ENCODE measurements at places on chromosomes 2 and 18.

- no peak for DNase-seq
These were observed 240.9 kb upstream of the ZNF521 start for GRCh38 chr18:25592804-25593360.

GRCh38 chr2:58006256-58006951 is 40.2 kb upstream of the VRK2 start:
- DNase-seq, result no peak

DNA sequence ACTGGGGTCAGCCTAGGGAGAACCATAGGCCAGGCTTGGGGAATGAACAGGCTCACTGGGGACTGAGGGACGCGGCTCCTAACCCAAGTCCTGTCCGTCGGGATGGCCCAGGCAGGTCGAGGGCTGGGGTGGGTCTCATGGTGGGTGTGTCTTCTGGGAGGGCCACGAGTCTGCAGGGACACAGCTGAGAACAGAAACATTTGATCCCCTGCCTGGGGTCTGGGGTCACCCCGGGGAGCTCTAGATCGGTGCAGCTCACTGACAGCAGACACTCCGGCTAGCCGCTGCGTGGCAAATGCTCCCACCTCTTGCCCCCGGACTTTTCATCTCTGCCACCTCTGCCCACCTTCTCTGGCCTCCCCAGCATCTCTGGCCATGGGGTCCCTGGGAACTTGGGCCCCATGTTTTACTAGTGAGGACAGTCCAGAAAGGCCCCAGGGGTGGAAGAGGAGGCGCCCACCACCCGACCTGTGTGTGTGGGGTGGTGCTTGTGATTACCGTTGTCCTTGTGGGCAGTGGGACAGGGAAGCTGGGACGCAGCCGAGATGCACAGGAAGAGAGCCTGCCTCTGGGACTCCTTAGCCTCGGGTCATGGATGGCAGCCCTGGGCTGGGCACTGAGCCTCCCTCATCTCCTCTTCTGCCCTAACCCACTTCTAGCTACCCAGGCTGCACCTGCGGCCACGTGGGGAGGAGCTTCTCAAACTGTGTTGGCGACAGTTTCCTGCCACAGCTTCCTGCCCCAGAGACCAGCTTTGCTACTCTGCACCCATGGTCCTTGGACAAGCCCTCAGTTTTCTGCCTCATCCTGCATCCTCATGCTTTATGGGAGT is 4.9 kb downstream of the ZAP70 start:
- no peak for DNase-seq

- DNase-seq, result no peak
These were observed 330.1 kb downstream of the CYRIA start for GRCh38 chr2:16335604-16335930.

DNA sequence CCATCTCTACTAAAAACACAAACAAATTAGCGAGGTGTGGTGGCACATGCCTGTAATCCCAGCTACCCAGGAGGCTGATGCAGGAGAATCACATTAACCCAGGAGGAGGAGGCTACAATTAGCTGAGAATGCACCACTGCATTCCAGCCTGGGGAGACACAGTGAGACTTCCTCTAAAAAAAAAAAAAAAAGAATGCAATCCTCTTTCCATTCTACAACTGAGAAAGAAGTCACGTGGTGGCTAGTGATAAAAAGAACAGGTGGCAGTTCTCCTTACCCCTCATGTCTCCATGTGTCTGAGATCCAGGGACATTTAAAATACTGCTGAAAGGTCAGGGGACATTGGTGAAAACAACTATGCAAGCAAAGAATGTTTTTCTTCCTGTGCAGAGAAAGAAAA is 24.4 kb upstream of the GPR39 start:
- DNase-seq, result no peak

GRCh38 chr2:238102865-238103264 is 2.7 kb downstream of the ESPNL start:
- no peak for DNase-seq

DNA sequence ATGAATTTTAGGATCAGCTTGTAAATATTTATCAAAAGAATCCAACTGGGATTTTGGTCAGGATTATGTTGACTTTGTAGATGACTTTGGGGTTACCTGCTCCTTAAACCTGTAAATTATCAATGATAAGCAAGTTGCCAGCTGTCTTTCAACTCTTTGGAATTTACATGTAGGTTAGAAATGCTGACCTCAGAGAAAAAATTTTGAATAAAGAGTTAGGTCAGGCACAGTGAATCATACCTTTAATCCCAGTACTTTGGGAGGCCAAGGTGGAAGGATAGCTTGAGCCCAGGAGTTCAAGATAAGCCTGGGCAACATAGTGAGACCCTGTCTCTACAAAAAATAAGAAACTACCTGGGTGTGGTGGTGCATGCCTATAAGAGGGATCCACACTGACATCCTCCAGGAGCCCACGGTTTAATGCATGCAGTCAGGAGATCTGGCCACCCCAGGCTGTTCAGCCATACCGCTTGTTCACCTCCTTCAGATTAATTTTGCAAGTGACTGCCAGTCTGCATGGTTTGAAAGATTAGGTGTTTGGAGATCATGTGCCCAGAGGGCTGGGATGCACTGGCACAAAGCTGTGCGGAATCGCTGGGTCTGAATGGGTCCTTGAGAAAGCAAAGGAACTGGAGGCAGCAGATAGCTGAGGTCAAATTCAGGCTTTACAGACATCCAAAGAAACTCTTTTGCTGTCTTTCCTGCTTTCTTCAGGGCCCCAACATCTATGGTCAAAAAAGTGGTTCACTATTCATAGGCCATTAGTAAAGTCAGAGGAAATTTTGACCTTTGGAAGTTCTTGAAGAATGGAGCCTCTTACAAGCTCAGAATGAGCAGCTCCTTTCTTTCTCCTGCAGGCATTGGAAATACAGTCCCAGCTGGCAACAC is 83.4 kb upstream of the TXNDC2 start:
- DNase-seq, result no peak

DNA sequence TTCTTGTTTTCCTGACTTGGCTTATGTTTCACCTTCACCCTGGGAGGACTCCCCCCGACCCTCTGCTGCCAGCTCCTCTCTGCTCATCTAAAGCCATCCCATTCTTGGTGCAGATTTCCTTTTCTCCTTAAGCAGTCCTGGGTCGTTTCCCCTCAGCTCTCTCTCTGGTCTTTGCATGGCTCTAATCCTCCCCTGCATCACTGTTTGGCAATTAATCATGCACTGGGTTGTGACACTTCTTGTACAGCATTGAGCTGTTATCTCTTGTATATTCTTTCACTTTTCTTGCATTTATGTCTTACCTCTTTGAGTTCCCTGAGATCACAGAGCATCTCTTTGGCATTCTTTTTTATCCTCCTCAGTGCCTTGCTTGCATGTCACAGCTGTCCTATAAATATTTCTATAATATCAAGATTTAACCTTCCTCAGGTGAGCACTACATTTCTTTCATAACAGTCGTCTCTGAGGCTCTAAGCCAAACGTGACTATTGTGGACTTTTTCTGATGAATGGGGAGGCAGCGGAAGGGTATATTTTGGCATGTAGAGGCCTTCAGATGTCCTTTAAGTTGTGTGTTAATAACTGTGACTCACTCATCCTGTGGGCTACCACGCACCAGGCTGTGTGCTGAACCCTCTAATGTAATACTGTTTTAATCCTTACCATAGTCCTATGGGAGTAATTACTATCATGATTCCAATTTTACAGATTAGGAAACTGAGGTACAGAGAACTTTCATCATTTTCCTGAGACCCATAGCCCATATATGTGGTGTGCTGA is 507.5 kb downstream of the SLC4A3 start:
- no peak for DNase-seq

DNA sequence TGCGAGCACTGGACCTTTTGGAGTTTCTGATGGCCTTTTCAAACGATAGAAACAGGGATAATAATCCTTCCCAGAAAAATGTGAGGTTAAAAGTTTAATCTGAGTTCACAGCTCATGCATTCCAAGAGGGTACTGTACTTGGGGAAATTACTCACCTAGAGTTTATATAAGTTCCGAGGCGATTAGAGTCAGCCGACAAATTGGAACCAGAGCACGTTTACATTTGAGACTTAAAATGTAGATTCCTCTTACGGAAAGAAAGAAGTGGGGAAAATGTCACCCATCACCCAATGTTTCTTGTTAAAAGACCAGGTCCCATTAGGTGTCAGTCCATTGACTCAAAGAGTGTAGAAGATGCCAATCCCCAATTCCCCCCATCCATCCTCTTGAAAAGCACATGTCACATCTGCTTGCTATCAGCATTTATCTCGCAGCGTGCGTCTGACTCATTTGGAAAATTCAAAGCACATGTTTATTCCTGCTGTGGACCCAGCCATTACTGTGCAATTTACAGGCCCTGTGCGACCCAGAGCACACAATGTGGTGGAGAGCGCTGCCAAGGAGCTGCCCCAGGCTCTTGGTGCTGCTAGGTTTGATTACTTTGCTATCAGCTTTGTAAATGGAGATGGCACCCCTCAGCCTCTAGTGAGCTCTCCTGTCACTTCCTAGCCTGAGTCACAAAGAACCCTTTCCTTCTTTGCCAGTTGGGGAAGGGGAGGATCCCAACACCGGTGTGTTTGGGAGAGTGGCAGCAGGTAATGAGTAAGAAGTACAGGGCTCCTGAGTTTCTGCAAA is 104.8 kb downstream of the COLEC12 start:
- DNase-seq, result no peak

- no peak for DNase-seq
These were observed 10.0 kb downstream of the TCF4 start for GRCh38 chr18:55577812-55578539.

GRCh38 chr2:127906206-127906926 is 20.6 kb upstream of the AMMECR1L start:
- DNase-seq, result no peak

- DNase-seq, result no peak
These were observed 41.0 kb downstream of the SLC66A3 start for GRCh38 chr2:11196246-11196645.

DNA sequence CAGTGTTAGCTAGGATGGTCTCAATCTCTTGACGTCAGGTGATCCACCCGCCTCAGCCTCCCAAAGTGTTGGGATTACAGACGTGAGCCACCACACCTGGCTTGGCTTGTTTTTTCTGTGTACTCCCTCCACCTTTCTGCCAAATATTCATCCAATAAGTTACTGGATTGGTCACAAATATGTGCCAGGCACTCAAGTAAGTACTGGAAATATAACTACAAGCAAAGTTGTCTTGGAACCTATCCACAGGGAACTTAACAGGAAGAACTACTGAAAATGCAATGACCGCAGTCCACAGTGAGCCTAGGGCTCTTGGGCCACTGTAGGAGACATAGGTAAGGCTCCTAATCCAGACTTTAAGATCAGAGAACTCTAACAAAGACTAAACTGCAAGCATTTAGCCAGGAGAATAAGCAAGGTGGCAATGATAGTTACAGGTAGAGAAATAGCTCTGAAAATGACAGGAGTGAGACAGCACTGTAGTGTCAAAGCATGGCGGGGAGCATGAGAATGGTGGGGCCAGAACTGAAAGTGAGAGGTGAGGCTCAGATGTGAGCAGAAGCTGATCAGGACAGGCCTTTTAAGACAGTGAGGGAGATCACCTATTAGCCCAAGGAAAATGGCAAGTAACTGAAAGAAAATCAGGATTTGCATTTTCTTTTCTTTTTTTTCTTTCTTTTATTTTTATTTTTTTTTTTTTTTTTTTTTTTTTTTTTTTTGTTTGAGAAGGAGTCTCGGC is 252.1 kb downstream of the RBM43 start:
- DNase-seq, result no peak

DNA sequence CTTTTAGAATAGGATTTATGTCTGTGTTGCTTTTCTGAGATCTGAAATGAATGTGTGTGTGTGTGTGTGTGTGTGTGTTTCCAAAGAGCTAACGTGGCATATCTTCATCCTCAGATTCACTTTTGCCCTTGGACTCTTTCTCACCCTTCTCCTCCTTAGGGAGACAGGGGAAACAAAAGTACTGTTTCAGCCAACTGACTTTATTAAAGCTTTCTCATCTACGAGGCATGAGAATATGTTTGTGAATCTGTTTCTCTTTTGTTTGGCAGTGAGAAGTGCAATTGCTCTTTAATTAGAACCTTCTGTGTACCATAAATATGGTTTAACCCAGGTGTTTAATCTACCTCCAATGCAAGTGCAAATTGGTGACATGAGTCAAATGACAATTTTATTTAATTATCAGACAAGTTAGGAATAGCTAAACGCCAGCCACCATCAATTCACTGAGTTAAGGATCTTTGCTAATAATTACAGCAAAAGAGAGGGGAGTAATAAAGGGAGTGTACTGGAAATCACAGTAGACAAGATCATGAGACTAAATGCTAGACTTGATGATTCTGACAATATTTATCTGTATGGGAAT is 186.4 kb upstream of the COL3A1 start:
- no peak for DNase-seq

GRCh38 chr18:5175378-5175777 is 21.7 kb downstream of the AKAIN1 start:
- no peak for DNase-seq

DNA sequence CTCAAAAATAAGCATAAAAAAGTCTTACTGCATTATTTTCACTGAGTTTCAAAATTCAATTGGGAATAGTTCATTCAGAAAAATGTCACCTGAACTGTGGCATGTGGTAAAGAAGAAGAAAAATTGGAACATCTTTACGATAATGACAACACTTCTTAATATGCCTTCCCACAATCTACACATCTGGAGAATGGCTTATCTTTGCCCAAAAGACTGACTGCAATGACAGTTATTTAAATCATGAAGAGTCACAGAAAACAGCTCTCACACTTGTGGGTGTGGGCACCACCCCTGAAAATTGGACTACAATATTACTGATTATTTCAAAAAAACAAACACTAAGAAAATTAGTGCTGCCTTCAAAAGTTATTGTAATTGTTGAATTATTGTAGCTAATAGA is 152.3 kb downstream of the USP34 start:
- DNase-seq, result no peak

GRCh38 chr18:66167829-66168684 is 417.2 kb downstream of the CDH7 start:
- no peak for DNase-seq

DNA sequence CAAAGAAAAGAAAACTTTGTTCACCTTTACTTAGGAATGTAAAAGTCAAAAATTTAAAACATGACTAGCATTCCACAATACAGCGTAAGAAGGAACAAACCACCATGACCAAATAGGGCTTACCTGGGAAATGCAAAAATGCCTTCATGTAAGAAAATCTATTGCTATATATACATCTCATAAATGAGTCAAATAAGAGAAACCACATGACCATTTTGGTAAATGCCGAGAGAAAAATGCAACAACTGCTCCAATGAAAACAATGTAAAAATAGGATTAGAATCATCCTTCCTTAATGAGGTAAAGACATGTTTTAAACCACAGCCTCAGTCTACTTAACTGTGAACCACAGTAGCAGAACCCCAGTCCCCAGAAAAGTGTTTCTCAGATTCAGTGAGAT is 49.4 kb downstream of the TGOLN2 start:
- no peak for DNase-seq

- no peak for DNase-seq
These were observed 54.1 kb upstream of the AQP4 start for GRCh38 chr18:26919627-26920026.

GRCh38 chr2:126222278-126222677 is 433.7 kb upstream of the GYPC start:
- no peak for DNase-seq
